ENCODE measurements at places on chromosomes 5 and 9.

GRCh38 chr5:180140079-180140554, 68.6 kb upstream of the RNF130 start:
- DNase-seq, result no peak

GRCh38 chr9:106314476-106314875, 548.5 kb upstream of the ZNF462 start:
- DNase-seq, result no peak

GRCh38 chr5:65696892-65697291, 25.0 kb downstream of the SGTB start:
- no peak for DNase-seq

DNA sequence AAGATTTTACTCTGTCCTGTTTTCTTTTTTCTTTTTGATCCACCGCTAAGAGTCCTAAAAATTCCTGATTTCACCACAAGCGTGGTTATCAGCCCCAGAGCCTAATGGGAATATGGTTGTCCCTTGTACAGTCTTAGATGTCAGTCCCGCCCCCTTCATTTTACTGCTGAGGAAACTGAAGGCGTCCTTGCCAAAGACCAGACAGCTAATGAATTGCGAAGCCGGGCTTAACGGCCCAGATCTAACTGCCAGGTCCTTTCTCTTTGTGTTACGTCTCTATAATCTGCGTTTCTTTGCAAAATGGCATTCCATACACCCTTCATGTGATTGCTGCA, 497 bp downstream of the NSA2 start:
- DNase-seq, result peak; percentile 38

DNA sequence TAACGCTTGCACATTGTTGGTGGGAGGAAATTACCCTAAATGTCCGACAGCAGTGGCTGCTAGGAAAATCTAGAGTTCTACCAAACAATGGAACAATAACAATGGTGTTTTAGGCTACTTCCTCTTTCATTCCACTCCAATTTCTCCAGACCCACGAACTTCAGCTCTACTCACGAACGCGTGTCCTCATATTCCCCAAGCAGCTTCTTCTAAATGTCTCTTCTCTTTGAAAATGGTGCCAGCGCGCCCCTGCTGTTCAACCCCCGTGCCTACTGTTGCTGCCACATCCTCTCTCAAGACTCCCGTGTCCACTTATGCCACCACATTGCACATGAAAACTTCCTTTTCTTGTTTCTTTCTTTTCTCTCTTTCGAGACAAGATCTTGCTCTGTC, 25.6 kb downstream of the OR2V2 start:
- DNase-seq, result no peak

- DNase-seq, result peak; percentile 10
These were observed 46.8 kb downstream of the NIPSNAP3B start for GRCh38 chr9:104810421-104811339.

DNA sequence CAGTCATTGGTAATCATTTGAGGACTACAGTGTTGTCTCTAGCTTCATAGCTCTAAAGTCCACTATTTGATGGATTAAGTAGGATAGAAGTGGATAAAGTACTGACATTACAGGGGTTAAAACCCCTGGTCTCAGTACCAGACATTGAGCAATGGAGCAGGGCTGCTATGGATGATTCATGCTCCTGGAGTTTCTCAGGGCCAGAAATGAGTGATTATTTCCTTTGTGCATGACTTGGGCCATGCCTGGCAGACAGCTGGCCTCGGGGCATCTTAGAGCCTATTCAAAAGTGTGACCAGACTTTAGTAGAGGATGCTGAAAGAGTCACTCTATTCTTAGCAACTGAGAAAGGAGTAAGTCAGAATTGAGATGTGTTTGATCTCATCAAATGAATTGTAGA, 350.7 kb upstream of the TLE4 start:
- no peak for DNase-seq

GRCh38 chr5:3391210-3391609, 204.4 kb upstream of the IRX1 start:
- DNase-seq, result no peak

GRCh38 chr9:81823672-81824554, 104.3 kb upstream of the SPATA31D4 start:
- DNase-seq, result no peak

DNA sequence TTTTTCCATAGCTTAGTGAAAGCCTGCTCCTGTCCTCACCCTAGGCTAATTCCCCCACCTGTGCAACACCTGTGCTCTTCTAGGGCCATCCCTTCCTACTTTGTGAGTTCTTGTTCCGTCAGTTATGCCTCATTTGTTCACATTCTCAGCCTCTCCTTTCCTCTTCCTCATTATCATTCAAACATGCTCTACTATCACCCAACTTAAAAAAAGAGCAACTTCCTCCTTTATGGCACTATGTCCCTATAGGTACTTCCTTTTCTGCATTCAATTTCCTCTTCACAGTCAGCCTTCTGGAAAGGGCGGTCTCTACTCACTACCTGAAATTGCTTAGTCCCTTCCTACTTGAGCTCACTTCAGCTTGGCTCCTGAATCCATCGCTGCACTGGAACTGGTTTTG, 111.8 kb upstream of the LHFPL2 start:
- no peak for DNase-seq

- no peak for DNase-seq
These were observed 68.6 kb upstream of the IL12B start for GRCh38 chr5:159398936-159399335.

DNA sequence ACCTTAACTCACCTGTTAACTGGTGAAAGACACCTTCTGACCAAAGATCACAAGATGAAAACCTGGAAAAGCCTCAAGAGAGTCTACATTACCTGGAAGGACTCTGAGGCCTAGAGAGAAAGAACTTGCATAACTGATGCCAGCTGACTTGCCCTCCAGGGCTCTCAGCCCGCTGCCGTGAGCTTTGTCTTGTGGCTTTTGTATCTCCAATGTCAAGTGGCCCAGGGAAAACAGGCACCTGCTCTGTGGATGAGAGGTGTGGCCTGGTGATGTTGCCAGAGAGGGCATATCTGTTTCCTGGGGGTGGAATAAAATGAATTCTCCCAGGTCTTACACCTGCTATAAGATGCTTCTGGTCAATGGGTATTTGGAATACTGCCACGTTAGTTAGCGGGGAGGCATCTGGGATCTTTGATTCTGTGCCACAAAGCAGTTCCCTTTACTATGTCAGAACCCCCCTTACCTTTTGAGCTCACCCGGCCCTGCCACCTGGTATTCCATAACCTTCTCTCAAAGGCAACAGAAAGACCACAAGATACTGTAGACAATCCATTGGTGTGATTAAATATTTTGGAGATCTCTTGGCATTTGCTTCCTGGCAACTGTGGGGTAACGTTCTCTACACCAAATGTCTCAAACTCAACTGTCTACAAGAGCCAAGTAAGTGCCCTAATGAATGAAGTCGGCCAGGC, 54.9 kb upstream of the N4BP3 start:
- no peak for DNase-seq

GRCh38 chr5:28216939-28217360, 1178.6 kb upstream of the CDH9 start:
- no peak for DNase-seq

GRCh38 chr9:108772301-108772894, 83.4 kb downstream of the ACTL7B start:
- DNase-seq, result no peak

DNA sequence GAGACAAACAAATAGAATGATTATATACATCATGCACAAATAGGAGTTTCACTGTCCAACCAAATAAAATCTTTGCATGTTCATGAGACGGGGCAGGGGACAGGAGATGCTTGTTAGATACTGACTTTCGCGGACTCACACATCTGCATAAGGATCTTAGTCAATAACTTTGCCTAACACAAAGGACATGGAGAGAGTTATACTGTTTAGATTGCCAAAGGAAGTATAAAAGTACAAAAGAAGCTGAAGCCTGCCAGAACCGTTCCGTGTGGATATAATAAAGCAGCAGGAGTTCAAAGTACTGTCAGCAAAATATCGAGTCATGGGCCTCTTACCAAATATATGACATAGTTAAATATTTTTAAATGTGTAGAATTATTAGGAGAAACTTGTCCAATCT, 1148.4 kb downstream of the EFNA5 start:
- no peak for DNase-seq

GRCh38 chr5:40578501-40579451, 100.9 kb upstream of the PTGER4 start:
- DNase-seq, result no peak

- DNase-seq, result no peak
These were observed 80.3 kb downstream of the IQGAP2 start for GRCh38 chr5:76483433-76483832.

DNA sequence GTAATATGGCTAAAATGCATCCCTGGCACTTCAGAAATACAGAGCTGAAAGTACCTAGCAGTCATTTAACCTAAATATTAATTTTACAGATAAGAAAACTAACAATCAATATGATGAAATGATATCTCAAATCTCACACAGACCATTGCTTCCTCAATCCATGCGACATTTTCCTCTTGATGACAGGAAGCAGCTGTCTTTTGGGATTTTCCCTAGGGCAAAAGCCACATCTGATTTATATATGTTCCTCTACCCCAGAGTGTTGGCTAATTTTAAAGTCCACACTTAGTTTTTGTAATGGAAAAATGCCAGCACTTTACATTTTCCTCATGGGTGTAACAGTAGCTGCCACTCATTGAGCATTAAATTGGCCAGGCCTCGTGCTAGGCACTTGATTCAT, 47.7 kb upstream of the ITGA1 start:
- DNase-seq, result no peak

DNA sequence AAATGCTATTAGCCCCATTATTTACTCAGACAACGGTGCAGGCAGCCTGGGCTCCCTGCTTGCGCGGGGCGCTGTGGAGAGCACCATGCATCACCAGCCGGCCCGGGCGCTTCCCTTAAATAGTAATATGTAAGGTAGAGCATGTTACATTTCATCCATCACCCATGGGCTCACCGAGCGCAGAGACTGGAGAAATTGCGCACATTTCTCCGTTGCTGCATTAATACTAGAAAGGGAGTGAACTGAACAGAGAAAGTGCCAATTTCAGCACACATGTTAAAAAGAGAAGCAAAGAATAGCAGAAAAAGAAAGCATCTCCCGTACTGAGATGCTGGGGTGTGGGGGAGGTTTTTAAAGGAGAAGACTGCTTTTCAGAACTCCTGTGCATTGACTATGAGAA, 400.3 kb downstream of the ZSWIM6 start:
- DNase-seq, result no peak

GRCh38 chr9:131464354-131465000, 38.2 kb upstream of the POMT1 start:
- DNase-seq, result no peak

GRCh38 chr5:137611011-137611580, 112.0 kb upstream of the SPOCK1 start:
- DNase-seq, result no peak

- DNase-seq, result no peak
These were observed 1955.5 kb downstream of the MAT2B start for GRCh38 chr5:165460911-165461310.

GRCh38 chr5:78985116-78985724, at the start of gene ARSB:
TSS of gene ARSB (minus strand) at chr5:78985310. CDS start at chr5:78985248, 62 bp downstream.
- peak; percentile 46 for DNase-seq

GRCh38 chr9:28079677-28080076, 506.4 kb upstream of the C9orf72 start:
- no peak for DNase-seq

DNA sequence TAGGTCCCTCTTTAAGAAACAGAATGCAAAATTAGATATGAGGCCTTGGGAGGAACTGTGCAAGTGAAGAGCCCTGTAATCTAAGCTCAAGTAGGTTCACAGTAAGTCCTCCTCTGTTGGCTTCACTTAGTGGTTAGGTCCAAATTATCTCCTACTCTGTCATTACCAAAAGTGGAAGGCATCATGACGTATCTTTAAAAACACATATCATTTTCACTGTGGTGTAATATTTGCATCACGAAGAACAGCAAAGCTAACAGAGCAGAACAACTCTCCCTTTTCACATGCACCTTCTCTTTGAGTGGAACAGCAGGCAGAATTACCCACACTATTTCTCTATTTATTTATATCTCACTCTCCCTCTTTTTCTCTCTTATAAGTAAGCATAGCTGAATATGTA, 240.5 kb upstream of the CCNH start:
- DNase-seq, result no peak

- DNase-seq, result no peak
These were observed 10.6 kb upstream of the DMRT2 start for GRCh38 chr9:1039589-1039988.

Data from left kidney (tissue), 8 donors.